ENCODE measurements at places on chromosomes 7 and 10.

- DNase-seq, result no peak
These were observed 331.4 kb downstream of the CCSER2 start for GRCh38 chr10:84659497-84660439.

DNA sequence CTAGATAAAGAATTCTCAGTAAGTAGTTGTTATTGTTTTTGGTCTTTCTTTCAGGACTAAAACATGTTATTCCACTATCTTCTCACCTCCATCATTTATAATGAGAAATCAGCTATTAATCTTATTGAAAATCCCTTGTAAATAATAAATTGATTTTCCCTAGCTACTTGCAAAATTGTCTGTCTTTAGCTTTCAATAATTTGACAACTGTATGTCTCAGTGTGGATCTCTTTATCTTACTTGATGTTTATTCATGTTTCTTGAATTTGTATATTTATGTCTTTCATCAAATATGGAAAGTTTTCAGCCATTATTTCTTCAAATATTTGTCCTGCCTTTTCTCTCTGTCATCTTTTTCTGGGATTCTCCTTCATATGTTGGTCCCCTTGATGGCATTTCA, 117.1 kb upstream of the ANTXRL start:
- DNase-seq, result no peak

- DNase-seq, result no peak
These were observed 102.8 kb downstream of the PRKG1 start for GRCh38 chr10:51176976-51177695.

GRCh38 chr7:117807676-117808075, 65.6 kb downstream of the CTTNBP2 start:
- DNase-seq, result no peak

DNA sequence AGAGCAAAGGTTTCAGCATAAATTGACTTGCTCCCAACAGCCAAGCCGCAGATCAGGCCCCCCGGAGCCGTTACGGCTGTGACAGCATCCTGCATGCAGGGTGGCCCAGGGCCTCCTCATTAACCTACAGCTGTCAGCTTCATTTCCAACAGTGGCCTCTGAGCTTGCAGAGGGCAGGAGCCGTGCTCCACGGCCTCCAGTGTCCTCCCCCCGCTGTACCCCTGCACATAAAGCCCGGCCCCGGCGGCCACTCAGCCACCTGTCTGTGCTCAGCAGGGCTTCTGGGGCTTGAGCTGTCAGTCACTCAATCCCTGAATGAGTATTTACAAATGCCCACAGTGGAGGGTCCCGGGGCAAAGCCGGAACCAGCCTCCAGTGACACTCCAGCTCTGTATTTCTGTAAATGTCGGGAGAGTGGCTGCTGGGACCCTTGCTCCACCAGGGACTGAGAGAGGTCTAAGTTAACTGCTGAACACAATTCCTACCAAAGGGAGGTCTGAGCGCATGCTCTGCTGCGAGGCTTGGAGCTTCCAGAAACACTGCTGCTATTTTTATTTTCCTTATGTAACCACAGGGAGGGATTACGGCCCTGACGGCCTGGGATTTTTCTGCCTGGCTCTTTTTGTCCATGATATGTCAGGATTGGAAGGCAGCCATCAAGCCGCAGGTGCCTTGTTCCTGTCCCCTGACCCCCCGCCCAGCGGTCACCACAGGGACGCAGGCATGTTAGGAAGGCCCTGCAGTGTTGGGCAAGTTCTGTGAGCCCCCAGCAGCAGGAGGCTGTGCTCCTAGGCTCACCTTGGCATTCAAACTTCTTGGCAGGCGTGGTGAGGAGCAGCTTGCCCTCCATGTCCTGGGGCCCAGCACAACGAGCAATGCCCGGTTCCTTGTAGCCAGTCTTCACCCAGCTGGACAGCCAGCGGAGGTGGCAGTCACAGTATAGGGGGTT, 165.0 kb downstream of the SLIT1 start:
- no peak for DNase-seq

GRCh38 chr10:76583711-76584161, 1053.9 kb downstream of the KCNMA1 start:
- no peak for DNase-seq

DNA sequence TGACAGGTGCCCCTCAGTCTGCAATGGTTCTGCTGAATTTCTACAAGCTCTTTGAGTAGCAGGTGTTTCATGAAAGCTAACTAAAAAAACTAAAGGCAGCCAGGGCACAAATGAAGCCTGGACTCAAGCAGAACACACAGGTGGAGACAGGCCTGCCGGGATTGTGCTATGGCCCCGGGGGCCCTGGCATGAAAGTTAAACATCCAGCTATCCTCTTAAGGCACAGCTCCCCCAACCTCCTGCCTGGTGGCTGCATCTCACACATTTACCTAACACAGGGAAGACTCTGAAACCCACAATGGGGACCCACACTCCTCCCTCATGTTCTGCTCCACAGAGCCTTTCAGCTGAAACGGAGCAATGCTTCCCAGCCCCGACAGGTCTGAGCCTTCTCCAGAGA, 76.3 kb upstream of the CAMK2B start:
- no peak for DNase-seq

DNA sequence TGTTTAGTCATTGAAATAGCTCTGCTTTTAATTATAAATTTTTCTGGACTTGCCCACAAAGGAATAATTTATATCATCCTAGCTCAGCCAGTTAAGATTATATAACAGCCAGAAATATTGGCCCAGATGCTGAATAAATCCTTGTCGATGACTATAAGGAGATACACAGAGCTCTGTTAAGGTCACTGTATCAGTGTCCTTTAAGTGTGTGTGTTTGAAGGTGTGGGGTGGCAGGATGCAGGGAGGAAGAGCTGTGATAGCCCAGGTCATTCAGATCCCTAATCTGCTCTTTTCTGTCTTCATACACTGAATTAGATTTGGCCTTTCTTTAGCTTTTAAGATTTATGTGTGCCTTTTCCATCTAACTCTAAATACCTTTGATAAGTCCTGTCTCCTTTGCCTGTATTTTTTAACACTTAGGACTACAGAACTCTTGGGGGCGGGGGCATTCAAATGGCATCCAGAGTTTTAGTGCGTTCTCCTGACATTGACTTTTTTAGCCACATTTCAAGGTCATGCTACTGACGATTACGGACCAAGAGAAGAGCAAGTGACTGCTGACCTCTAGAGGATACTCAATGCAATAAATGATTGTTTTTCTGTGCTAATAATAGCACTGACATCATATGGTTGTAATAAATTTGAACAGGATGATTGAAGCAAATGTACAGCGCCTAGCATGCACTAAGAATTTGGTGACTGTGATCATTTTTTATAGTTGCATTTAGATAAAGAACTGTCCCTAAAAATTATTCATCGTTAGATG, 172.3 kb downstream of the CACNB2 start:
- DNase-seq, result peak; percentile 3

- DNase-seq, result peak; percentile 3
These were observed 88.5 kb downstream of the PPP1R17 start for GRCh38 chr7:31775556-31775955.

DNA sequence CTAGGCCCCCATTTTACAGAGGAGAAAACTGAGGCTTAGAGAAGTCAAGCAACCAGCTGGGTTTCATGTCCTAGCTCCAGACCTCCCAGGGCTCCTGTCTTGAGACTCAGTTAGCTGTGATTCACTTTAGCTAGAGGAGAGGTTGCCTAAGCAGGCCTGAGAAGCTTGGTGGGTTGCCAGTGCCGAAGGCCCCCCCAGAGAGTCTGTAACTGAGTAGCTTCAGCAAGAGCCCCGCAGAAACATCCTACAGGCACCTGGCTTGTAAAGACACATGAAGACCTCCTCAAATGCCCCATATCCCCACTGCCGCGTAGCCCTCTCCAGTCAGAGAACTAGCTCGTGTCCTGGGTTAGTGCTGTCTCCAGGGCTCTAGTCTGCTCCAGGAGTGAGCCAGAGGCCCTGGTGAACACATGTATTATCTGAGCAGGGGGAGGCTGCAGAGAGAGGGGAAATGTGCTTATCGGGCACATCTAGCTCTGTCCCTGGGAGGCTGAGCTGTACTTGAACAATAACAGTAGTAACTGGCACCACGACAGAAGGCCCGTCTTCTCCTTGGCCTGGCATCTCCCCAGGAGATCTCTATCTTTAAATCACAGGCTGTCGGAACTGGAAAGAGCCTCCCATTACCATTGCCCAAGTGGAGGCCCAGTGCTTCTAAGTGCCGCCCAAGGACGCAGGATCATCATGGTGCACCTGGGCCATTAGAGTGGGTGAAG, 28.9 kb downstream of the UNC5B start:
- DNase-seq, result no peak

- peak; percentile 87 for DNase-seq
These were observed 38.5 kb downstream of the MTURN start for GRCh38 chr7:30173058-30173897.

- DNase-seq, result no peak
These were observed 366 bp upstream of the TAF3 start for GRCh38 chr10:7817984-7818294.

DNA sequence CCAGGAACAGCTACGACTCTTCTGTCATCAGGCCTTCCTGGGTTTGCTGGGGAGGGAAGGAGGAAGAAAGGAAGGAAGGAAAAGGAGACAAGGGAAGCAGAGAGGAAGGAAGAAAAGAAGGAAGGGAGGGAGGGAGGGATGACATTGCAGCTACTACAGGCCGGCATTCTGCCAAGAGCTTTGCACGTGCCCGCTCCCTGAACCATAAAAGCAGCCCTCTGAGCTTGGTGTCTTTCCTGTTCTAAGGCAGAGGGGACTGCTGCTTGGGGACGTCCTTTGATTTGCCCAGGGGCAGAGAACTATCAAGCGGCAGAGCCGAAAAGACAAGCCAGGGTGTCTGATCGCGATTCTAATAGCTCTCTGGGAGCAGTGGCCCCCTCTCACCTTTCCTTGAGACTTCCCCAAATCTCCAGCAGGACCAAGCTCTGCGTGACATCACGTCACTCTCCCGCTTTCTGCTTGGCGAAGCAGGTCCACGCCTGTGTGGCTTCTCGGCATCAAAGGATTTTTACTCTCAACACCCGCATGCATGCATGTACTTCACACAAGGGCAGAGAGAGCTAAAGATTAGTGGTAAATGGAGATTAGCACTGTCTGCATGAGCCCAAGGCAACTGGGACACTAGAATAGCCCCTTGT, 167.8 kb upstream of the AUTS2 start:
- peak; percentile 66 for DNase-seq

GRCh38 chr7:151334628-151335027, 7.0 kb upstream of the NUB1 start:
- DNase-seq, result no peak

- no peak for DNase-seq
These were observed 182.4 kb downstream of the SEM1 start for GRCh38 chr7:96527133-96527827.

- peak; percentile 67 for DNase-seq
These were observed 7.4 kb downstream of the NRCAM start for GRCh38 chr7:108448584-108449505.

GRCh38 chr7:7790041-7790741, 71.8 kb upstream of the RPA3 start:
- no peak for DNase-seq

DNA sequence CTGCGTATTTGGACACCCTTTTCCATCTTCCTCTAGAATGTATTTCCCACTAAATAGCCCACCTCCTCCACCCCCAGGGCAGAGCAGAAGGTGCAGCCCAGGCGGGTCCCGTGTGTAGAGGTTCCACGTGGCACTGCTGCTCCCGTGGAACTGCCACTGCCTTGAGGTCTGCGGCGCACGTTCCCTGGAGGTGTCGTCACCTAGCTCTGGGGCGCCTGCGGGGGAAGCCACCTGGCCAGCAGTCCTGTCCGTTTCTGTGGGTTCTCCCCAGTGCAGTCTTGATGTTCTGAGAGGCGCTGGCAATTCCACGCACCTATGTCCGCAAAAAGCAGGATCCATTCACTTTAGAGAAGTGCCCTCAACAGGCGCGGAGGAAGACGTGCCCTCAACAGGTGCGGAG, 21.9 kb downstream of the BNIP3 start:
- DNase-seq, result no peak

GRCh38 chr7:33511778-33512177, 382.4 kb downstream of the BBS9 start:
- no peak for DNase-seq

GRCh38 chr7:30674876-30675275, 7.4 kb downstream of the CRHR2 start:
- peak; percentile 15 for DNase-seq

- no peak for DNase-seq
These were observed 259.4 kb downstream of the CAMK1D start for GRCh38 chr10:12608761-12609160.

DNA sequence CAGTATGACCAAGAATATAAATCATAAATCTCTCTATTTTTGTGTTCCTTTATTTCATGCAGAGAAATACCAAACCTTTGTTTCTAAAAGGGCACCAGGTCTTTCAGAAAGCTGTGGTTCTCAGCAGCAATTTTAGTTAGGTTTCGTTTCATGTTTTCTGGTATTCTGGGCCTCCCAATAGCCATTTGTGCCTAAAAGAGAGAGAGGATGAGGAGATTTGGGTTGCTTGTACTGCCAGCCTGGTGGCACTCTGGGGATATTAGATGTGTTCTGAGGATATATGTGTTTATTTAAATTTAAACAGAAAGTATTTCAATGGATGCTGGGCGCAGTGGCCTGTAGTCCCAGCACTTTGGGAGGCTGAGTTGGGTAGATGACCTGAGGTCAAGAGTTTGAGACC, 471.7 kb downstream of the AUTS2 start:
- no peak for DNase-seq

DNA sequence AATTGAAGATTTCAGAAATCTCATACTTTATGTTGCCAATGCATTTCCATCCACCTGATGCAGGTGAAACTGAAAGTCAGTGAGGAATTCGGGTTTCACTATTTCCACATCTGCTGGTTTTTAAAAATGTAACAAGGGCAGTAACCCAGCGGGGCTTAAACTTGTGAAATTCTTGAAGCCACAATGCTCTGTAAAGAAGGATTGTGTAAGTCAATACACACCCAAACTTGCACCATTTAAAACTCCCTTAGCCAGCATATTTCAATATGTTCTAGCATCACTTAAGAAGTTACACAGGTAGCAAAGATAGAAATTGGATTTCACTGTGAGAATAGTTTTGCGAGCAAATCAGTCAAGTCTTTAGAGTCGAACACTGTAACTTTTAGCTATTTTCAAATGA, 386.1 kb downstream of the PLXDC2 start:
- no peak for DNase-seq
